HL-60 (cell line): ENCODE measurements at places on chromosomes 5 and 9.
A peak's percentile ranks its signal among the peaks of the same experiment; 100 is the strongest.

DNA sequence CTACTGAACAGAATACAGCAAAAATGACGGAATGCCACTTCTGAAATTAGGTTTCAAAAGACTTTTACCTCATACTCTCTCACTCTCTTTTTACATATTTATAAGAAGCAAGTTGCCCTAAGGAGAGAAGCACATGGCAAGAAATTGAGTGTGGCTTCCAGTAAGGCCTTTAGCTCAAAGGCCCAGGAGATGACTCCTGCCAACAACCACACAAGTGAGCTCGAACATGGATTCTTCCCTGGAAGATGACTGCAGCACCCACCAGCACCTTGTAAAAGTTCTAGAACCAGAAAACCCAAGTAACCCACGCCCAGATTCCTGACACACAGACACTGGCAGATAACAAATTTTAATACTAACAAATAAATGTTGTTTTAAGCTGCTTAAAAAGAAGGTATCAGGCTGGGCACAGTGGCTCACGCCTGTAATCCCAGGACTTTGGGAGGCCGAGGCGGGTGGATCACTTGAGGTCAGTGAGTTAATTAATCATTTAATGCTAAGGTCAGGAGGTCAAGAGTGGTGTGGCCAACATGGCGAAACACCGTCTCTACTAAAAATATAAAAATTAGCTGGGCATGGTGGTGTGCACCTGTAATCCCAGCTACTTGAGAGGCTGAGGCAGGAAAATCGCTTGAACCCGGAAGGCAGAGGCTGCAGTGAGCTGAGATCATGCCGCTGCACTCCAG, 17.0 kb downstream of the PTBP3 start:
- no peak for DNase-seq

- peak; percentile 60 for DNase-seq
These were observed 163.9 kb downstream of the ARRDC3 start for GRCh38 chr5:91219091-91219802.

DNA sequence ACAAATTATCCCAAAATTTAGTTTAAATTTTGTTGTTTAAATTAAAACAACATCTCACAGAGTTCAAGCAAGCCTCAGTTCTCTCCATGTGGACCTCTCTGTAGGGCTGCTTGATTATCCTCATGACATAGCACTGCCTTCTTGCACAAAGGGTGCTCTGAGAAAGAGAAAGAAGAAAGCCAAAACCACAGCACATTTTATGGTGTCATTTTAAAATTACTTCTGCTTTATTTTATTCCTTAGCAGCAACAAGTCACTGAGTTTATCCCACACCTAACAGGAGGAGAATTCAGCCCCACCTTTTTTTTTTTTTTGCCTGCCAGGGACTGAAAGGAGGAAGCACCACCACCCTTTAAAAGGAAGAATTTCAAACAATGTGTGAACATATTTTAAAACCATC, 12.8 kb upstream of the KCNV2 start:
- DNase-seq: peak; percentile 36

DNA sequence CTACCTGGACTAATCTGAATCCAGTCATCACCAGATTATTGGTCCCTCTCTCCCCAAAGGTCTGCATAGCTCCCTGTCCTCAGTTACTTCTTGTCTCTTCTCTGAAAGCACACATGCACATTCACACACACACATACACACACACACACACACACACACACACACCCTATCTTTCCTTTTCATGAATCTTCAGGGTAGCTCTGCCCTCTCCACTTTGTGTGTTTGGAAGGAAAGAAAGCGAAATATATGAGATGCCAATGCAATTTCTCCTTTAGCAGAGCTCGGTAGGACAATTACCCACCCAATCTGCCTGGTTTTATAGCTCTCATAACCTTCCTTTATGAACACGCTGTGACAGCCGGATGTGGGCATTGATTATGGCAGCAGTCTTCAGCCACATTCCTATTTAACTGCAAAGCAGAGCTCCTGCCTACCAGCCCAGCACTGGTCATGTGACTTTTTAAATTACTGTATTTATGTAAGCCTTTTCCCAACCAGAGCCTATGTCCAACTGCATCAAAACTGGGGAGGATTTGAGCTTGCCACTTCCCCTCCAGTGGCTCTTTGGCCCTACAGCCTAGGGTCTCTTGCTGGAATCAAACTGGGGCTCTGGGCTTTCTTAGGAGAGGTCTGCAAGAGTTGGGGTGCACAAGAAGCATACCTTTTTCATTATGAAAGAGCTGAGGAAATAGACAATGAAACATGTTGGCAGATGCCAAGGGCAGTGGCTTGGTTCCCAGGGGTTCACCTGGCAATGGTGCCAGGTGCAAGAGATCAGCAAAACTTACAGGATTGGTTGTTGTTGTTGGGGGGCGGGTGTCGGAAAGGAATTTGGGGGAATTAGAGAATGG, 20.8 kb upstream of the MATR3 start:
- DNase-seq: peak; percentile 41

DNA sequence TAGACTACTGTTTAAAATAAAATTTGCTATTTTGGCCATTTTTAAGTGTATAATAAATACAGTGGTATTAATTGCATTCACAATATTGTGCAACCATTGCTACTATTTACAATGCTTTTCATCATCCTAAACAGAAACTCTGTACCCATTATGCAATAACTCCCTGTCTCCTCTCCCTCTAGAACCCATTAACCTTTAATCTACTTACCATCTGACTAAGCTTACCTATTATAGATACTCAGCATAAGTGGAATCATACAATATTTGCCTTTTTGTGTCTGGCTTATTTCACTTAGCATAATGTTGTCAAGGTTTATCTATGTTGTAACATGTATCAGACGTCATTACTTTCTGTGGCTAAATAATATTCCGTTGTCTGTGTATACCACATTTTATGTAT, 25.9 kb downstream of the CD14 start:
- DNase-seq: peak; percentile 77

DNA sequence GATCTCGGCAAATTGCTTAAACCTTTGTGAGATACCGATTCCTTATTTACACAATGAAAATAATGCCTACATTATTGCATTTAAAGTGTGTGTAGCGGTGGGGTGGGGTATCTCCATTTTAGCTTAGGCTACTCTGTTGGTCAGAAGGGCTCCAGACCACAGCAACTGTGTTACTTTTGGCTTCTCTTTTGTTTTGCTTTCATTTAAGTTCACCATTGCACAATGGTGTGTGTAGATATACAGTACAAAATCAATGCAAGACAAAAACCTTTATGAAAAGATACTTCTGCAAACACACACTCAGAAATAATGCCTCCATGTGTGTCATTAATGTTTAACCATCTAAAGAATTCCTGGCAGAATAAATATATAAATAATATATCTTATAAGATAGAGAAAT, 279.4 kb downstream of the FBXL17 start:
- DNase-seq: no peak

- no peak for DNase-seq
These were observed 432.6 kb downstream of the CDH18 start for GRCh38 chr5:19555436-19555835.

DNA sequence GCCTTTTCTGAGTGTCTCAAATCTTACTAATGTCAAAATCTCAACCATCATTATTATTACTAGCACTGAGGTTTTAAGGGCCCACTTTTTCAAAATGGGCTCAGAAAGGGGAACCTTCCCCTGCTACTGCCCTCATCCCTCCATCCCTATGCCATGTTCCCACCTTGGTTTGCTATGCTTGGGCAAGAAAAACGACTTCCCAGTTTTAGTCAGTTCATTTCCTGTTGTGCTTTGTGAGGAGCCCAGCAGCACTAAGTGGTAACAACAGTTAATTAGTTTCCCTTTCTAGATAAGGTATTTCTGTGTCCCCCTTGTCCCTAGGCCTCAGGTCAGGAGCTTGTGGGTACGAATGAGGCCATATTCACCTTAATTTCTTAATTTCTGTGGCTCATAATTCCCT, 595.2 kb downstream of the RAB3C start:
- no peak for DNase-seq

GRCh38 chr5:97388794-97389193, 205.7 kb upstream of the RIOK2 start:
- DNase-seq: no peak

DNA sequence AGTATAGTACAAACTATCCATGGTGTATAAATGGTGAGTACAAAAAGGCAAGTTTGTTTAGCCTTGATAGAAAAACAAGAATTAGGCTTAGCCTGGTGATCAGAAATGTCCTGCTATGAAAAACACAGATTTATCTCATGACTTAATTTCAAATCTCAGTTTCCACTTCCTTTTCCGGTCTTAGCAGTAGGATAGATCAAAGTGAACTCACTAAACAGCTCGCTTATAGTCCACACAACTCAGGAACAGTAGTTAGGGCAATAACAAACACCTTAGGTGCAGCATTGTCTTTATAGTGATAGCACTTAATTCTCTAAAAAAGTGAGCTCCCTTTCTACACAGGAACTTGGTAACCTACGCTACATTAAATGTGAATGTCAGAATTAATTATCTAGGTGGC, 11.4 kb downstream of the GOLGA1 start:
- DNase-seq: no peak

- no peak for DNase-seq
These were observed 394.4 kb upstream of the ZNF608 start for GRCh38 chr5:125140855-125141254.

GRCh38 chr9:95498641-95499040, 18.1 kb downstream of the PTCH1 start:
- DNase-seq: no peak

GRCh38 chr5:172926796-172927195, 32.4 kb upstream of the RPL26L1 start:
- DNase-seq: no peak

- peak; percentile 56 for DNase-seq
These were observed 100.6 kb upstream of the SELENOP start for GRCh38 chr5:42912184-42912798.

DNA sequence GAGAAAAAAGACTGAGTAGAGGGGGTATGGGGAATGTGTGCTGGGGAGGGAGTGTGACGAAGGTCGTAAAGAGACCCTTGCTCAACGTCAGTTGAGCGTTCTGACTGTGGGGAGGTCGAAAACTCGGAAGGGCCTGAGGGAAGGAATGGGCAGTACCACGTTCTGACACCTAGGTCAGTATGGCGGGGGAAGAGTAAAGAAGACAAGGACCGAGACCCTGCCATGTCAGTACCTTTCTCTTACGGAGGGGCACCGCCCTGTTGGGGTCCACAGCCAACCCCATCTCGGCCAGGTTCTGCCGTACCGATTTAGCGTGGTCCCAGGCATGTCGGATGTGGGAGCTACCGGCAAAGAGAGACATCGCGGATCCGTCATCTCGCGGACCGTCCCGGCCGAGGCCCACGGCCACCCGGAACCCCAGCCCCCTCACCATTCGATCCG, 375 bp downstream of the NOP16 start:
- peak; percentile 28 for DNase-seq

- no peak for DNase-seq
These were observed 7.0 kb downstream of the IRX2 start for GRCh38 chr5:2744485-2744884.

DNA sequence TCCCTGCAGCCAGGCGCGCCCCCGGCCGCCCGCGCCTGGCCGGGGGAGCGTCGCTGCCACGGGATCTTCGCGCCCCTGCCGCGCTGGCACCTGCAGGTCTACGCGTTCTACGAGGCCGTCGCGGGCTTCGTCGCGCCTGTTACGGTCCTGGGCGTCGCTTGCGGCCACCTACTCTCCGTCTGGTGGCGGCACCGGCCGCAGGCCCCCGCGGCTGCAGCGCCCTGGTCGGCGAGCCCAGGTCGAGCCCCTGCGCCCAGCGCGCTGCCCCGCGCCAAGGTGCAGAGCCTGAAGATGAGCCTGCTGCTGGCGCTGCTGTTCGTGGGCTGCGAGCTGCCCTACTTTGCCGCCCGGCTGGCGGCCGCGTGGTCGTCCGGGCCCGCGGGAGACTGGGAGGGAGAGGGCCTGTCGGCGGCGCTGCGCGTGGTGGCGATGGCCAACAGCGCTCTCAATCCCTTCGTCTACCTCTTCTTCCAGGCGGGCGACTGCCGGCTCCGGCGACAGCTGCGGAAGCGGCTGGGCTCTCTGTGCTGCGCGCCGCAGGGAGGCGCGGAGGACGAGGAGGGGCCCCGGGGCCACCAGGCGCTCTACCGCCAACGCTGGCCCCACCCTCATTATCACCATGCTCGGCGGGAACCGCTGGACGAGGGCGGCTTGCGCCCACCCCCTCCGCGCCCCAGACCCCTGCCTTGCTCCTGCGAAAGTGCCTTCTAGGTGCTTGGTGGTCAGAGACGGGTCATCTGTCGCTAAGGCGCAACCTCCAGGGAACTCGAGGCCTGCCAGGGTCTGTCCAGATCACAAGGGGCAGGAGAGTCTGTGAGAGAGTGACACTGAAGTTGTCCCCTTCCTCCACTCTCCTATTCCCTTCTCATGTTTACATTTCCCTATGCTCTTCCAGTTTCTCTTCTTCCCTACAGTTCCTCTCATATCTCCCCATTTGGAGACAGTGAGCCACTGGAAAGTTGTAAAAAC, 1.3 kb downstream of the GPR150 start:
- no peak for DNase-seq

DNA sequence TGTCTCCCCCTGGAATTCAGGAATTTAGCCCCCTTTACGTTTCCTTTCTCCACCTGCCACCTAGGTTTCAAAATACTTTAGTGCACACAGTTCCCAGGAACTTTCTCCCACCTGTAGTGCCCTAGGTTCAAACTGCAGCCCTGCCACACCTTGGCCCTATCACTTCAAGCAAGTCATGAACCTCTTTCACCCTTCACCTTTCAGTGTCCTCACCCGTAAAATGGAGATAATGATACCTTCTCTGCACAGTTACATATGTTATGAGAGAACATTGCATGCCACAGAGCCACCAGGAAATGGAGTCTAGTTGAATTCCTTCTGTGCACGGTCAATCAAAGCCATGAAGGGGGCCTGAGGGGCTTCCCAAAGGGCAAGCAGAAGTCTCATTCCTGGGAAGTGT, 9.8 kb upstream of the EEIG1 start:
- DNase-seq: no peak

- no peak for DNase-seq
These were observed 97.6 kb downstream of the BASP1 start for GRCh38 chr5:17314907-17315471.

DNA sequence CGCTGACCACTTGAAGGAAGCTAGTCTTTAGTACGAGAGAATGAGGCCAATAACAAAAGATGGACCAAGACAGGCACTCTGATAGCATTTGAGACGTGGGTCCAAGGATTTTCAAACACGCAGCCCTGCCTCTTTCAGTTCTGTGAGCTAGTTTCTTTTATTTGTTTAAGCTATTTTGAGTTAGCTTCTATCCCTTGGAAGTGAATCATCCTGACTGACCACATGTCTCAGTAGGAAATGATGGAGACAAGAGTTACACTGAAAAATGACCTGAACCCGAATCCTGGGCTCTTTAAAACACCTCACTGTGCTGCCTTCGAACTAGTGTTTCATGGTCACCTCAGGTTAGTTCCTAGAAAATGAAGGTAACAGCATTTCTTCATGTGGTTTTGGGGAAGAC, 9.9 kb downstream of the TEK start:
- no peak for DNase-seq

GRCh38 chr5:52796516-52797103, 8.9 kb downstream of the ITGA1 start:
- DNase-seq: no peak

GRCh38 chr5:5181650-5182324, 41.7 kb downstream of the ADAMTS16 start:
- DNase-seq: no peak
